Daoy (cell line): ENCODE measurements at places on chromosomes 12 and 14. TPM values are rescaled to one million over a fixed set of nuclear protein-coding genes. Genes with fewer than 3 reads are reported as not detected.

DNA sequence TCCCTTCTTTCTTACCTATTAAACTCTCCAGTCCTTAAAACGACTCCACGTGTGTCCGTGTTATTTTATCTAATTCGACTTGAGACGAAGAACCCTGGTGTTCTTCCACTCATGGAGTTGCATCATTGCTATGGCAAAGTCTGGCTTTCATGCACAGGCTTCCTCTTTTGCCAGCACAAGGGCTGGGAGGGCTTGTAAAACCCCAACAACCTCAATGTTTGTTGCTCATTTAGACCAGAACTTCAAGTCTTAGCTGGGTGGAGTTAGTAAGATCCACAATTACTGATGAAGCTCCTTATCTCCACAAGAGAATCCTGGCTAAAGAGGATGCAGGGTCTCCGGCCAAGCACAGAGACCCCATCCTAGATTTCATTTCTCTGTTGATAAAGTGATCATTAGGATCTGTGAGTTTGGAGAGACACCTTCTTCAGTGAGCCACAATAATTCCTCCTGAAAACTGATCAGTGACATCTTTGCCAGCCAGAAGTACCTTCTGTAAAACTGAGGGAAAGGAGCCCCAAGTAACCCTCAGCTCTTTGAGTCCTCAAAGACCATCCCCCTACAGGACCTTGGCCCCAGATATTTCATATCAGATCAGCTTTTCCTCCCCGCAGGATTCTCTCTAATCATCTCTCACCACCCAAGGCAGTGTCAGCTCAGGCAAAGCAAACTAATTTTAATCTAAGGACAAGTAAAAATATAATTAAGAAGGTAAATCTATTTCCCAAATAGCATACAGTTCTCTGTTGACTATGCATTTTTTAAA, 514.6 kb downstream of the FUT8 start:
- DNase-seq, result no peak

- DNase-seq, result no peak
Measured at GRCh38 chr14:95686935-95687334, 709 bp downstream of the TCL1B start.

DNA sequence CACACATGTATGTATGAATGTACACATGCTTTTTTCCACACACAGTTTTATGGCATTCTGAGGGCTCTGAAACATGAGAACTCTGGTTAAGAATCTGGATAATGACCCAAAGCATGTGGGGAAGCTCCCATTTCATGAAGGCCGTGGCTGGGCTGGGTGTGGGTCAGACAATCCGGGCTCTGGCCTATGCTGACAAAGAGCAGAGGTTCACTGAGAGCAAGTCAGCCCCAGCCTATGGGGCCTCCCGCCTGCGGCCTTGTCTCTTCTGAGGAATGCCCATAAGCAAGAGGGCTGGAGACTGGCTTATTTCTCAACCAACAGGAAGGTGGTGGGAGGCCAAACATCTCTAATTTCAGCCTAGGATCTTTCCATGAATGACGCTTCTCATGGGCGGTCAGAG, 8.5 kb downstream of the MYH6 start:
- DNase-seq, result no peak

GRCh38 chr12:118187751-118188435, 52.0 kb downstream of the PEBP1 start:
- peak; percentile 7 for DNase-seq

DNA sequence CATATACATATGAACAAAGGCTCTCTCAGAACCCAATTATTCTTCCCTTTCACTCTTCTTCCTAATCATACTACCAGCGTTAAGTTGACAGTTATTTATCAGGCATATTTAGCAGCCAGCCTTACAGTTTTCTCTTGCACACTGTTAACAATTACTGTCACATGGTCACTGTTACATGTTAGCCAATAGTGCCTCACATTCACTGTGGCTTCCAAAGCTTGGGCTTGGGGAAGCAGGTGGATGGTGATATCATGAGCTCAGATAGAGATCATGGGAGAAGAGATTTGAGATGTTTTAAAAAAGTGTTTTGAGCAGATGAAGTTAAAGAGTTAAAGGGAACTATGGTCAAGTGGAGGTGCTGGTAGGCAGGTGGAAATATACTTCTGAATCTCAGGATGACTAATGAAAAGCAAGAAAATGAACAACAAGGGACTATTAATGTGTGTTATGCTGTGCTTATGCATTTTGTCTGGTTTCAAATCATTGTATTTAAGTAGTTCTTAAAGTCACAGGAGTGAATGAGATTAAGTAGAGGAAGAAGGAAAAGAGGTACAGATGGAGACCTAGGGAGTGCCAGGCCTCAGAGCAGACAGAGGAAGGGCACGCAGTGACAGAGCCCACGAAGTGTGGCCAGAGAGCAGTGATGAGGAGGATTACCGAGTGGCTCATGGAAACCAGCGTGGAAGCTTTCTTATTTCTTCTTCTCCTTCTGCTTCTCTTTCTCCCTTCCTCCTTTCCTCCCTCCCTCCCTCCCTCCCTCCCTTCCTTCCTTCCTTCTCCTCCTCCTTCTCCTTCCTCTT, 39.6 kb downstream of the BICD1 start:
- no peak for DNase-seq

DNA sequence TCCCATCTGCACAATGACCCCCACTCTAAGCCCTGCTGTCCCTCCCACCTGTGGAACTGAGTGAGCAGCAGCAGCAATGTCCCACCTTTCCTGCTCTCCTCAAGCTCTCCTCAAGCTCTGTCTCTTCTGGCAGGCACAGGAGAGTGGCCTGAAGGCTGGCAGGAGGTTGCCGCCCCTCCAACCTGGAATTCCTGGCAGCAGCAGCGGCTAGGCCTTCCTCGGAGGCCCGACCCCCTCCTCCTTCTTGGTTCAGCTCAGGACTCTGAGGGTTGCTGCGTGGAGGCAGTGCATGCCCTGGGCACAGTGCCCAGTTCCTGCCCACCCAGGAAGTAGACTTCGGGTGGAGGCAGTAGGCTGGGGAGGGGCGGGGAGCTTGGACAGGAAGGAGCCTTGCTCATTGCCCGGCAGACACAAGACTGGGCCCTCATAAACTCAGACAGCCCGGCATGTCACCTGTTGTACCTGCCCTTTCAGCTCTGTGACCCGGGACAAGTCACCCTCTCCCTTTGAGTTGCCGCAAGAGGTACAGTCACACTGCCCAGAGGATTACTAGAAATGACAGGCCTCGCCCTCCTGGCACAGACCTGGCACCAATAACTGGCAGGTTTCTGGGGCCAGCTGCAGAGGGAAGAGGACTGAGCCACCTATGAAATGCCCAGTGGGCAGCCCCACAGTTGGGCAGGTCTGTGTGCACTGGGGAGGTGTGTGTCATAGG, 2.1 kb upstream of the SERPINA1 start:
- peak; percentile 48 for DNase-seq

DNA sequence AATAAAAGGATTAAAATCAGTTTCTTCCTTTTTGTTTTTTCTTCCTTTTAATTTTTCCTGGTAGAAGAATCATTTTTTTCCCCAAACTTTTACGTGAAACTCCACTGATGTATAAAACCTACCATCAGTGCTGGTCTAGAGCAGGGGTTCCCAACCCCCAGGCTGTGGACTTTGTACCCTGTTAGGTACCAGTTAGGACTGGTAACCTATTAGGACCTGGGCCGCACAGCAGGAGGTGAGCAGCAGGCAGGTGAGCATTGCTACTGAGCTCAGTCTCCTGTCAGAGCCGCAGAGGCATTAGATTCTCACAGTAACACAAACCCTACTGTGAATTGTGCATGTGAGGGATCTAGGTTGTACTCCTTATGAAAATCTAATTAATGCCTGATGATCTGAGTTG, 10.1 kb downstream of the SMCO2 start:
- DNase-seq, result no peak

DNA sequence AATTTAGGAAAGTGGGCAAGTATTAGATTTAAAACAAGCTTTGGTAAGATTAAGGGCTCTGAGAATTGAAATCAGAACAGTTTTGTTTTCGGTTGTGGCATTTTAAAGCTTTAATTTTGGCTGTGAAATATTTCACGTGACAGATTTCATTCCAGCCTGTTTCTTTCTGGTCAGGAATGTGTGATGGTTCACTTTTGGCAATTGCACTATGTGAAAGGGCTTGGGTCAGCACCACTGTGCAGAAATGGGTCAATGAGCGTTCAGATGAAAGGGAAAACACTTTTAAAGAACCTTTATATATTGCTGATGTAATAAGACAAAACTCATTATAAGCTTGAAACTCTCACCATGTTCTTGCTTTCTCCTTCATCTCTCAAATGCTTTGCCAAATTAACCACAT, 17.1 kb downstream of the NUBPL start:
- no peak for DNase-seq

DNA sequence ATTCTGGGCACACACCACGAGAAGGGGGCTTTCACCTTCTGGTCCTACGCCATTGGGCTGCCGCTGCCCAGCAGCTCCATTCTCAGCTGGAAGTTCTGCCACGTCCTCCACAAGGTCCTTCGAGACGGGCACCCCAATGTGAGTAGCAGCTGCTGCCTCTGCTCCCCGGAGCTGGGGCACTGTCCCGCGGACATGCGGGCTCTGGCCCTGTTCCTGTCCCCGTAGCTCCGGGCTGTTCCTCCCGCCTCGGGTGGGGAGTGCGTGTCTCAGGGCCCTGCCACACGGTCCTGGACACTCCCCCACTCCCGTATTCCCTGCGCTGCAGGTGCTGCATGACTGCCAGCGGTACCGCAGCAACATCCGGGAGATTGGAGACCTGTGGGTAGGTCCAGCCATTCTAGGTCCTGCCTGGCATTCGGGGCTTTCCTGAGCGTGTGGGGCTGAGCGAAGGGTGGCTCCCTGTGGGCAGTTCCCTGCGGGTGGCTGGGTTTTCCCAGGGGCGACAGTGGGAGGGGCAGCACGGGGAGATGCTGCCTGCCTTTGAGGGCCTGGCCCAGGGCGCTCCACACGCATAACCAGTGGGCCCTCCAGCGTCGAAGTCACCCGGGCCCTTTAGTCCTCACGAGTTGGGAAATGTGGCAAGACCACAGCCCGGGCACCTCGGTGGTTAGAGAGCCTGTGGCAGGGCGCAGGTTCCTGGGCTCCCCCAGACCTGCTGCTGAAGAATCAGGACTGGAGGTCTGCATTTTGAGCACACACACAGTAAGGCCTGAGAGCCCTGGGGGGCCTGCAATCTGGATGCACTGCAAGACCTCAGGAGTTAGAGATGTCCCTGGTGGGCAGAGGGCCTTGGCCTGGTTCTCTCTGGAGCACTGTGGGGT, 13.5 kb downstream of the HIP1R start:
- no peak for DNase-seq

GRCh38 chr14:42190744-42191143, 584.1 kb downstream of the LRFN5 start:
- DNase-seq, result no peak

DNA sequence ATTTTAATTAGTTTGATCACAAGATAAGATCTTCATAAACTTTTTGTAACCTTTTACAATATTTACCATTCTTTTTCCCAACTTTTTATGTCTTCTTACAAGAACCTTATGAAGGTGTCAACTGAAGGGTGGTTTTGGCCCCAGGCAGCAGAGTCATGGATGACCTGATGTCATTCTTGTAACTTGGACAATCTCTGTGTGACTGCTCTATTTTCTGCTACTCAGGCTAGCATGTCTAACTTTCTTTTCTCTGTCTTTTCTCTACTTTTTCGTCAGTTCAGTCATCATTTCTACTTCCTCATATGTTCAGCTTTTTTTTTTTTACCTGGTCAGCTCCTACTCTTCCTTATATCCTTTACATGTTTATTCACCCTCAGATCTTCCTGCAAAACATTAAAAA, 150.7 kb upstream of the PTPRQ start:
- DNase-seq, result no peak

The SLC17A8 gene
- total RNA-seq, result not detected in 2 replicates

The CCDC38 gene
- 0.06 TPM in 1 of 2 replicates, not detected in the other for total RNA-seq

DNA sequence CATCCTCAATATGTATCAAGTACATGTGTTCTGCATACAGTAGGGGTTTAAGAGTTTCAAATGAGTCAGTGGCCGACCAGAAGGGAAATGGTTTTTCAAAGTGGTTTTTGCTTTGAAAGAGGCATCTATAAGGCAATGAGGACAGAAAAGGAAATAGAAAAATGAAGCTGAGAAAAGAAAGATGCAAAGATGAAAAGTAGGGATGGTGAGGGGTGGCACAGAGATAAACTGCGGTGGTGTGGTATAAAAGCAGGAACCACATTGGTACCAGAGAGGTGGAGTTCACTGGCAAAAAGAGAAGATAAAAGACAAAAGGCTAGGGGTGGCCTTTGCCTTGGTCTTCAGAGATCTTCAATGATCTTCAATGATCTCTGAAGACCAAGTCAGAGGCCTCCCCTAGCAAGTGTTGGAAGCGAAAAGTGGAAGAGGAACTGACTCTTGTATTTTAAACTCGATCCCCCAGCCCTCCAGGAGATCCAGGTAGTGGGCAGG, 144.0 kb upstream of the KRR1 start:
- DNase-seq, result no peak

- no peak for DNase-seq
Measured at GRCh38 chr14:64110802-64111201, 183.4 kb downstream of the ESR2 start.

DNA sequence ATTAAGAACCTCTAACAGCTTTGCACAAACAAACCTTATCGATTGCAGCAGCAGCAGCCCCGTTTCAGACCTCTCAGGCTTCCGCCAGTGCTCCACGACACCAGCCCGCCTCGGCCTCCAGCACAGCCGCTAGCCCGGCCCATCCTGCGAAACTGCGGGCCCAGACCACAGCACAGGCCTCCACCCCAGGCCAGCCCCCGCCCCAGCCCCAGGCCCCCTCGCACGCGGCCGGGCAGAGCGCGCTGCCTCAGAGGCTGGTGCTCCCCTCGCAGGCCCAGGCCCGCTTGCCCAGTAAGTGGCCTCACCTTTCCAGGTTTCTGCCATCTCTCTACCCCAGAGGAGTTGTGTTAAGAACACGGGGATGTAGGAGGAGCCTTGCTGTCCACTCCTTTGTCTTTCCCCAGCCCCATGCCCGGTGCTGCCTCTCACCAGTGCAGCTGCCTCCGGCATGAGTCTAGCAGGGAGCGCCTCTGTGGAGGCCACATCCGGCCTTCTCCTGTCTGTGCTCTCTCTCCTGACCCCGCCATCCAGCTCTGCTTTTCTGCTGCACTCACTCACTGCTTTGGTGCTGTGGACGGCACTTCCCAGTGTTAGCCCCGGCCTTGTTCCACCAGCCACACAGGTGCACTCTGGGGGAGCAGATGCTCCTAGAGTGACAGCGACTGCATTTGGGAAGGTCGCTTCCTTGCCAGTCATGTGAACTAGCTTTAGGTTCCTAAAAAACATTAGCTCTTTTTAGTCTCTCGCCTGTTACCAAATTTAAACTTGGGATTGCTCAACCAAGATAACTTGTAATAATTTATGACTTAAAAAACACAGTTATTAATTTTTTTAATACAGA, 71.5 kb downstream of the EP400 start:
- no peak for DNase-seq

DNA sequence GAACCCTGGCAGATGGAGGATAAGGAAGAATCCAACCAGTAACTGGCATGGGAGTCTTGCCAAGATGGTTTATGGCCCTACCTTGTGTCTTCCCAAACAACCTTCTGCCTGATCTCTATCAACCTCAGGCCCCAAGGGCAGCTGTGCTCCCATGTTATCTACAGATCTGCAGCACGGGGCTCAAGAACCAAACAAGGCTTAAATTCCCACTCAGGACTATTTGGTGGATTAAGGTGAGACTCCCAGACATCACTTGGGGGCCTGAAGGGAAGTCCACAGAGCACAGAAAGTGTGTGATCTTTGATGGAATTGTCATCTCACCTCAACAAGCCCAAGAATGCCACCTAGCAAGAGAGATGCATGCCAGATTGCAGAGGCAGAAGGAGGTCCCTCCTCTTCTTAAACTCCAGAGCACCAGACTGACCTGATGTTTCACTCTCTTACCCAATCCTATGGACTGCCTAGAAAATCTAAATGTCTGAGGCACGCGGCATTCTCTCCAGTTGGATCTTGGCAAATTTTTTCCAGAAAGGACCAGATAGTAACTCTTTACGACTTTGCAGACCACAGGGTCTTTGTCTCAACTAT, 759.5 kb upstream of the TBX3 start:
- DNase-seq, result no peak
